ENCODE measurements at places on chromosomes 11 and 22.

GRCh38 chr11:85647078-85647477 is 689 bp upstream of the TMEM126A start:
- DNase-seq: no peak

DNA sequence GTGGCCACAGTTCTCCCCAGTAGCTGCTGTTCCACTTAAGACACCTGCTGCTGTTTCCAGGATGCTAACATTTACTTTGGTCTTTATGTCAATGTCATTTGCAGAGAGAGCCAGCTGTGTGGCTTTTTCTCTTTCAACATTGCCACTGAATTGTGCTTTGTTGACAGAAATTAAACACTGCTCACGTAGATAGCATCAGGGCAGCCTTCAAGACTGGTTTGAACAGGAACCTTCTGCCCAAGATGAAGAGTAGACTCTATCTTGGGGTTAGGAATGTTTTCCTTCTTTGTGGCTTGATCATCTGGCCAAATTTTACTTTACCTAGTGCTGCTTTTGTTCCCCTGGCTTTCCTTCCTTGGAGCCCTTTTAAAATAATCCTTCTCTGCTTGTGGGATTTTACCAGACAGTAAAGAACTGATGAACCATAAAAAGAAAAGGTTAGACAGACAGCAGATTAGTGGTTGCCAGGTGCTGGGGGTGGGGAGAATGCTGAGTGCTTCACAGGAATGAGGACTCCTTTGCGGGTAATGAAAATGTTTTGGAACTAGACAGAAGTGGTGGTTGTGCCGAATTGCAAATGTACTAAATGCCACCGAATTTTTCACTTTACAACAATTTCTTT is 22.7 kb upstream of the XBP1 start:
- peak; percentile 60 for DNase-seq

- DNase-seq: no peak
Observed at GRCh38 chr11:9013373-9013772, 9.6 kb upstream of the NRIP3 start.

DNA sequence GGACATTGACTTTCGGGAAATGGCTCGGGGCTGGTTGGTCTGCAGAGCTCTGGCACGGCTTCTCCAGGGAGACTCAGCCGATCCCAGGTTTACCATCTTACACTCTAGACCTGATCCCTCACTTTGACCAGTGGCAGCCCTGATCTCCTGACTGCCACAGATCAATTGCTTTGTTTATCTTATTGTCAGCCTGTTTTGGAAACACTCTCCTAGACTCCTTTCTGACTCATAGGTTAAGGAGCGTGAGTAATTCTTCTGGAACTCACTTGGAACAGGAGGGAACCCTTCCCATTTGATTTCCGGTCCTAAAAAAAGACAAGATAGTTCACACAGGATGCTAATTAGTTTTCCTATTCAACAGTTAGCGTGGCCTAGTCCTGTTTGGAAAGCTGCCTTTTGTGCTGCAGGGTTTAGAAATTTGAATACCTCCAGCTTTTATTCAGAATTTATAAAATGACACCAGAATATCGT is 16.0 kb upstream of the BMAL1 start:
- no peak for DNase-seq

GRCh38 chr11:121414141-121414913 is 37.8 kb upstream of the SORL1 start:
- DNase-seq: no peak

DNA sequence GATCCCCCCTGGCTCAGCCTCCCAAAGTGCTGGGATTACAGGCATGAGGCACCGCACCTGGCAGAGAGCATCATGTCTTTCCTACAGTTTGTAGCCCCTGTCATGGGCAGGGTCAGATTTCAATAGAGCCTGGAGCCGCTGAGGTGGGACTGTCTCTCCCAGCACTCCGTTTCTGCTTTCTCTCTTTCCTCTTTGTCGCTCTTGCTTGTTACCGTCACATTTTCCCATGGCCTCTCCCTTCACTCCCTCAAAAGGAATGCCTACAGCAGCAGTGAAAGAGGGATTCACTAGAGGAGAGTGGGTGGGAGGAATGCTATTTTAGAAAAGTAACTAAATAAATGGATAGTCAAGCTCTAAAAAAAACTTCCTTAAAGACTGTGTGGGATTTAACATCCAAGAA is 136.7 kb upstream of the TTC12 start:
- DNase-seq: no peak

DNA sequence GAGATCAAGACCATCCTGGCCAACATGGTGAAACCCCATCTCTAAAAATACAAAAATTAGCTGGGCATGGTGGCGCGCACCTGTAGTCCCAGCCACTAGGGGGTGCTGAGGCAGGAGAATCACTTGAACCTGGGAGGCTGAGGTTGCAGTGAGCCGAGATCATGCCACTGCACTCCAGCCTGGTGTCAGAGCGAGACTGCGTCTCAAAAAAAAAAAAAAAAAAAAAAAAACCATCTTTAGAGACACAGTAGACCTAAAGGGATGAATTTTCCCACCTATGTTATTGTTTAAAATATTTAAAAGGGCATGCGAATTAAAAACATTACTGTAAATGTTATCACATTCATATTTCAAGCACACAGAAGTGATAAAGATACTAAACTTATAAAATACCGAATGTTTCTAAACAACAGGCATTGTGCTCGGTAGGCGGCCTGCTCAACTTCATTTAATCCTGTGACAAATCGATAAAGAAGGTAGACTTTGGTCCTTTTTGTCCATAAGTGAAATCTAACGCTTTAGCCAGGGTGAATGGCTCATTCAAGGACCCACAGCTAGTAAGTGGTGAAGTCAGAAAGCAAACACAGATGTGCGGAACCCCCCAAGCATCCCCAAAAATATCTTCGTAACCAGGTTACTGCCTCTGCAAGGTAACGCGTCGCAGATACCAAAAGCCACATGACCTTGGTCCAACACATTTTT is 16.1 kb downstream of the NCAPD3 start:
- no peak for DNase-seq

DNA sequence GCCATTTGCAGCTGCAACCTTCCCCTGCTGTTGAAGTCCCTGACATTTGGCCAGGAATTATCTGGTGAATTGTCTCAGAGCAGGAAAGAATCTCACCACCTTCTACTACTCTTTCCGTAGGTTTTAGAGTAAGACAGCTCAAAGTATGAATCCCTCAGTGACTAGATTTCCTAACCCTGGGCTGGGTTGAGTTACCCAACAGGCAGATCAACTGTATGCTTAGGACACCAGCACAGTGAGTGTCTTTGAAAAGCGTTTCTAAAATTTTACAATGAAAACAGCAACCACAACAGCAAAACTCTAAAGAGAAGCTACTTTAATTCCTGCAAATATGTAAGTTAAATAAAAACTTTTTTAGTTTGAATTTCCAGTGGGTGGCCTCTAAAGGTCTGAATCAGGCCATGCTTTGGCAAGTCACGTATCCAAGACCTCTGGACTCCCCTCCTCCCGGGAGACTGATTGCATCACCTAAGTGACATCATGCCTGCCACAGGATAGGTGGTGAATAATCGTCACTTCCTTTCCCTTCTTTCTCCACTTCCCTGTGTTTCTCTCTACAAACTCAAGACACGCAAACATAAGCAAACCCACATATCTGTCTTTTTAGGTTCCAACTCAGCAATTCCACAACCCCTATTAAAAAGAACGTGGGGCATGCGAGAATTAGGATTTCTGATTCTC is 7.8 kb downstream of the OR8B12 start:
- DNase-seq: no peak

DNA sequence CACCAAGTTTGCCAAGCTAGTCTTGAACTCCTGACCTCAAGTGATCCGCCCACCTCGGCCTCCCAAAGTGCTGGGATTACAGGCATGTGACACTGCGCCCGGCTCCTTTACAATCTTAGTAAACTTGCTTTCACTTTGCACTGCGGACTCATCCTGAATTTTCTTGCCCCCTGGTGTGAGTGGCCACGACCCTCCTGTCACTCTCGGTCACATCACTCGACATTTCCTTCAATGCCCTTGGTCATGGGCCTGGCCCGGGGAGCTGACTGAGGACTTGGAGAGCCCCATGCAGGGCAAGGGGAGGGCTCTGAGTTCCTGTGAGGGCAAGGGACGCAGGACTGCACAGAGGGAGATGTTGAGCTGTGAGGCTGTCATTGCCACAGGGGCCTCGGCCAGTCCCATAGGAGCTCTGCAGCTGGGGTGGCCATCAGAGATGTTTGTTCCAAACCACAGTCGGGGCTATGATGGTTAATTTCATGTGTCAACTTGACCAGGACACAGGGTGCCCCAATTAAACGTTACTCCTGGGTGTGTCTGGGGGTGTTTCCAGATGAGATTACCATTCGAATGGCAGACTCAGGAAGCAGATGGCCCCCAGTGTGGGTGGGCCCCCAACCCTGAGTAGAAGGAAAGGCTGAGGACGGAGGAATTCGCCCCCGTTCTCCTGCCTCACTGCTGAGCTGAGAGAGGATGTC is 21.2 kb downstream of the A4GALT start:
- DNase-seq: no peak

DNA sequence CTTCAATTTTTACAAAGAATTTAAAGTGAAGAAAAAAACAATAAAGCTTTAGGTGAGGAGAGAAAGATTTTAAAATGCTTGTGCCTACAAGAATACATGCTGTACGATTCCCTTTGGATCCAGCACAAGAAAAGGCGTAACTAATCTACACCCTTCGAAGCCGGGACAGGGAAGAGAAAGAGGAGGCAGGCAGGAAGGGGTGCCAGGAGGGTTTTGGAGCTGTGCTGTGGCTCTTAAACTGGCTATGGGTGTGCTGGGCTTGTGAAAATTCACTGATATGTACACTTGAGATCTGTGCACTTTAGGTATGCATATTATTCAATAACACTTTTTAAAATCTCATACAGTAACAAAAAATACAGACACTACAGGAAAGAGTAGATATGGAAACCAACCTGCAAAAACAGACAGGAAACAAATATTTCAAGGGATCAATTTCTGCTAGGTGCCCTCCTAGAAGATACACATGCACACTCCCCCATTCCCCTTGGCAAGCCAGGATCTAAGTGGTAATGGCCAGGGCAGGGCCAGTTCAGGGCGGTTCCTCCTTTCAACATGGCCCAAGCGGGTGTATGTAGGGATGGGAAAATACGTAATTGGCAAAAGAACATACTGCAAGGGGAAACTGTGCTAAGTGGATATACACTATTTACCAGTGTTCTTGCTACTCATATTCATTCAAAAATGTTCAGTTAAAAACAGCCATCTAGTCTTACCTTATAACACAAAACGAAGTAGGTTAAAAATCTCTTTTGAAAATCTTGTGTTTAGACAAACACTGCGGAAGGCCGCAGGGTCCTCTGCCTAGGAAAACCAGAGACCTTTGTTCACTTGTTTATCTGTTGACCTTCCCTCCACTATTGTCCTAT is 54.2 kb downstream of the PACSIN2 start:
- DNase-seq: no peak

DNA sequence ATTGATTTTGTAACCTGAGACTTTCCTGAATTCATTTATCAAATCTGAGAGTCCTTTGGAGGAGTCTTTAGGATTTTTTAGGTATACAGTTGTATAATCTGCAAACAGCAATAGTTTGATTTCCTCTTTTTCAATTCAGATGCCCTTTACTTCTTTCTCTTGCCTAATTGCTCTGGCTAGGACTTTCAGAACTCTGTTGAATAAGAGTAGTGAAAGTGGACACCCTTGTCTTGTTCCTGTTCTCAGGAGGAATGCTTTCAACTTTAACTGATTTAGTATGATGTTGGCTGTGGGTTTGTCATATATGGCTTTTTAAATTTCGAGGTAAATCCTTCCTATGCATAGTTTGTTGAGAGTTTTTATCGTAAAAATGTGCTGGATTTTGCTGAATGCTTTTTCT is 227.4 kb downstream of the CSNK2A3 start:
- no peak for DNase-seq

DNA sequence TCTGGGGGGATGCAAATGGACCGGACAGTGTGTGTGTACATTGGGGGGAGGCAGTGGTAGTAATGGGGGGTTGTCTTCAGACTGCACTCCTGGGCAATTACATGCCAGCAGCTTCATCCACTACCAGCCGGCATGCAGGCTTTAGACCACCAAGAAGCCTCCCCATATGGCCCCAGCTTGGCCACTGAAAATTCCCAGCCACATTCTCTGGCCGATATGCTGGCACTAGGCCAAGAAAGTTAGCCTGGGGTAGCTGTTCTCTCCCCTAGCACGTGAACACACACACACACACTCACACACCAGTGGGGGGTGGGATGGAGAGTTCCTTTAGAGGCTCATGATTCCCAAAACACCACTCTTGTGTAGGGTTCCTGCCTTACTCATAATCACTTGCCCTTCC is 3.6 kb upstream of the ROBO3 start:
- DNase-seq: no peak

GRCh38 chr11:62543680-62544444 is 2.7 kb downstream of the AHNAK start:
- no peak for DNase-seq

- DNase-seq: no peak
Observed at GRCh38 chr11:132062541-132062940, 692.1 kb downstream of the NTM start.

- no peak for DNase-seq
Observed at GRCh38 chr22:38955250-38955905, 2.0 kb upstream of the APOBEC3A start.

DNA sequence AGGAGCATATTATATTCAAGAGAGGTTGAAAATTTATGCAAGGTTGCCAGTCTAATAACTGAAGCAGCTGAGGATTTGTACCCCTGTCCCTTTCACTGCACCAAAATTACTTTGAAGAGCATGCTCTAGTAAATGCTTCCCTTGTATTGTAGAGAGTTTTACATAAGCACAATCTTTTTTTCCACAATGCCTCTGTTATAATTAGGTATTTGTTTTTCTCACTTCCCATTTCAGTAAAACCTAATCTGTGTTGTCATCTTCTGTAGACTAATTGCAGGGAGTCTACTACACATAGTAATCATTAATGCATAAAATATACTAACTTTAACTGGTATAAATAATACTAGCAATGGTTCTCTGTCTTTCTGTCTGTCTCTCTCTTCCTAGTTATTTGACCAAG is 718.4 kb upstream of the ANO5 start:
- DNase-seq: no peak

GRCh38 chr11:776561-777287 is 563 bp downstream of the GATD1 start:
- no peak for DNase-seq

GRCh38 chr11:68567553-68567952 is 107.0 kb downstream of the PPP6R3 start:
- no peak for DNase-seq

DNA sequence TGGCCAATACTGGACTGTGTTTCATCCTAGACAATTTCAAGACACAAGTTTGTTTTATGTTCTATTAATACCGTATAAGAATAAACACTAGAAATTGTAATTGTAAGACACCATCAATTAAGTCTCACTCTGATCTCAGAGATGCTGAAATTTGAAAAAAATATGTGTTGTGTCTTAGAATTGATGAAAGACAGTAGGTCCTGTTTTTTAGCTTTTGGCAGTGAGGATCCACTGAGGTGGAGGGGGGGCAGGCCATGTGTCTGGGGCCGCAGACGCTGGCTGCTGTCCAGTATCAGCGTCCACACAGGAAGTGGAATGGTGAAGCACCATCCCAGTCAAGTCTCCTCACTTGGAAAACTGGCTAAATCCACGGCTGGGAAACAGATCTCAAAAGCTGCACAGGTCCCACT is 22.5 kb upstream of the ALG8 start:
- DNase-seq: no peak

GRCh38 chr22:38963872-38964271 is 6.5 kb downstream of the APOBEC3A start:
- no peak for DNase-seq

- DNase-seq: no peak
Observed at GRCh38 chr11:18365741-18366140, 28.6 kb upstream of the LDHA start.

- no peak for DNase-seq
Observed at GRCh38 chr11:1455032-1455762, 31.4 kb downstream of the MOB2 start.

- DNase-seq: no peak
Observed at GRCh38 chr11:118015385-118015841, 29.2 kb downstream of the IL10RA start.
